ENCODE measurements at places on chromosomes 3 and 15.

DNA sequence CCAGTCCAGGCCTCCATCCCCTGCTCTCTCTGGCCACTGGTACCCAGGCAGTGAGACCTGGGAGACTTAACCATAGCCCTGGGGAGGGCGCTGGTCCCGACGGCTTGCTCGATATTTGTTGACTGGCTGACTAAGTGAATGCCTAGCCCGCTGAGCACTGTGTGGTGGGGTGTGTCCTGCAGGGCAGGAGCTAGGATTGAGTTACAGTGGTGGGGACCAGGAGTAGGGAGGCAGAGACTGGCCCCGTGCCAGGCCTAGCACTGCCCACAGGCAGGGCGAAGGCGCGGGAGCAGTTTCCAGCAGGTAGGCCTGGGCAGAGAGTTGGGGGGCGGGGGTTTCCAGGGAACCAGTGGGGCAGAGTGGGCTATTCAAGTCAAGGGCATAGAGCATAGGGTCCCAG, at the start of gene VILL:
Gene VILL, plus strand, starts transcription at position 260 of the 400 bp plus-strand sequence. CDS start 2,887 bp downstream, outside the sequence.
- peak; percentile 82 for DNase-seq

- DNase-seq = no peak
Measured at GRCh38 chr15:30921781-30922479, 18.2 kb downstream of the FAN1 start.

DNA sequence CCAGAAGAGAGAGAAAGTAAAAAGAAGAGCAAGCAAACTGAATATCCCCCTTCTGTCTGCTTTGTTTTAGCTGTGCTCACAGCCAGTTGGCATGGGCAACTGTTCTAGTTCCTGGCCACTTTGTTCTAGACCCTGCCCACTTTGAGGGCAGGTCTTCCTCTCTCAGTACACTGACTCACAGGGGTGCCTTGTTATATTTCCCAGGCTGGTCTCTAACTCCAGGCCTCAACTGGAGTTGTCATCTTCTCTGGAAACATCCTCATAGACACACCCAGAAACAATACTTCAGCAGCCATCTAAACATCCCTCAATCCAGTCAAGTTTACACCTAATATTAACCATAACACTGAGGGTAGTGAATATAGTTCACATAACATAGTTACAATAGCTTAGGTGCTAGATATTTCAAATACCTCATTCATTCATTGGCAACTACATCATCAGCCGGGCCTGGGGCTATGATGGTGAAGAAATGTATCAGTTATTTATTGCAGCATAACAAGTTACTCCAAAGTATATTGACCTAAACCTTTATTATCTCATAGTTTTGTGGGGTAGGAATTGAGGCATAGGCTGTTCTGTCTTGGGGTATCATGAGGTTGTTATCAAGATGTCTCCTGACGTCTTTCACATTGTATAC, 106.0 kb downstream of the UBE2E2 start:
- no peak for DNase-seq

GRCh38 chr3:4290272-4290893, 12.8 kb upstream of the SETMAR start:
- peak; percentile 34 for DNase-seq

GRCh38 chr3:123258359-123258758, 56.6 kb downstream of the SEC22A start:
- no peak for DNase-seq

DNA sequence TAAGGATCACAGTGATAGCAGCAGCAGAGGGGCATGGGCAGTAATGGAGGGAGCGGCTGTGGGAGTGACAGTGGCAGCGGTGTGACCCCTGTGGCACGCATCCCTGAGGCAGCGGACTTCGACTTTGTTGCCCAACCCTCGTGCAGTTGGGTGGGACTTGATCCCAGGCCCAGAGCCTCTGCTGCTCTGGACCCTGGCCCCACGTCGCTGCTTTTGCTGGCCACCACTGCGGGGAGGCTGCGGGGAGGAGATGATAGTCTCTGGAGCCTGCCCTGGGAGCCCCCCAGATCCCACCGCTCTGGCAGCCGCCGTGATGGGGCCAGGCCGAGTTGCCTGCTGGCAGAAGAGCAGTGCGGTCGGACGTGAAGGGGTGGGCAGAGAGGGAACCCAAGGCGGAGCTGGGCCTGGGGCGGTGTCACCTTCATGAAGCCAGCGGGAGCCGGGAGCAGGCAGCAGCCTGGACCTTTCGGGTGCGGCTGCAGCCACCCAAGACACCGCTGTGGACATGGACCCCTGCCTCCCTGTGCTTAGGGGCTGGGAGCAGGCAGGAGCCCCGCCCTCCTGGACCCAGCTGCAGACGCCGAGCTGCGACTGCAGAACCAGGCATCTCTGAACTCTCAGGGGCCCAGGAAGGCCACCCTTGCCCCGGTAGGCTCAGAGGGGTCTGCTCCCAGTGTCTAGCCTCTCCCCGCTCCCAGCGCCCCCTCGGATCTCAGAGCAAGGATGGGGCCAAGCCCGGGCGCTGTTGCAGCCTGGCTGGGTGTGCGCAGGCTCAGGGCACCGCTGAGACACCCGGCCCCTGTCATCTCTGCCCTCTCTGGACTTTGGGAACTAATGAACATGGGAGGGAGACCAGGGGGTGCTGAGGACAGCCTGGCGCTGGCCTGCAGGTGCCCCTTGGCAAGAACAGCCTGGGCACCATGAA, 38.3 kb downstream of the COMMD2 start:
- no peak for DNase-seq

DNA sequence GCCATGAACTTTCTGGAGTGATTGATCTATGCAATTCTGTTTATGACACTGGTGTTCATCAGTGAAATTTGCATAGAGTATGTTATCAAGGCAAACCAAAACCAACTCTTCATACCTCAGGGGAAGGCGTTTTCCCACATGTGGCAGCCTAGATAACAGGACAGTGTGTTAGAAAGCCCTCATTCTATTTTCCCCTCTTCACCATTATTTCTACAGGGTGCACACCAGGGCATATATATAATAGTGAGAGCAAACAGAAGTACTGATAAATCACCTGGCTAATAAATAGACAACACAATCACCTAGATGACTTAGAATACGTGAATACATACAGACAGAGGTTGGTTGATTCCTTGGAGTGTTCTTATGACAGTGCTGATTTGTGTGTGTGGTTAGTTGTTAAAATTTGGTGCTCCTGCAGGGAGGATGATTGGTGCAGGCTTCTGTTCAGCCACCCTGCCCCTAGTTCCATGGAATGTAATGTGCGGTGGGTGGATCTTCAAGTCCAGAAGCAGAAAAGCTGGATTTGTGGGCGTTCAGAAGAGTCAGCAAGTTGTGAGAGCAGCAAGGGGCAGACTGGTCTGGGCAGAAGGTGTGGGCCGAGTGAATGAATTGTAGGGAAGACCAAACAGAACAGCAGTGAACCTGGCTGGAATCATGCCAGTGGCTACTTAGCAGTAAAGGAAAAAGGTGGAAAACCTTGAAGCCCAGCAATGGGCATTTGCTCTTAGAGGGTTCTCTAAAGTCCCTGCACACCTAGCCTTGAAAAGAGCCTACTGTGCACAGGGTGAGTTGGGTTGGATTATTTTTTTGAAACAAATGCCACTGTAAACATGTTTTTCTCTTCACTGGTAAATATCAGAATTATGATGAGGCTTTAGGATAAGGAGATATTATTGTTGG, 11.7 kb upstream of the RARRES1 start:
- peak; percentile 39 for DNase-seq

DNA sequence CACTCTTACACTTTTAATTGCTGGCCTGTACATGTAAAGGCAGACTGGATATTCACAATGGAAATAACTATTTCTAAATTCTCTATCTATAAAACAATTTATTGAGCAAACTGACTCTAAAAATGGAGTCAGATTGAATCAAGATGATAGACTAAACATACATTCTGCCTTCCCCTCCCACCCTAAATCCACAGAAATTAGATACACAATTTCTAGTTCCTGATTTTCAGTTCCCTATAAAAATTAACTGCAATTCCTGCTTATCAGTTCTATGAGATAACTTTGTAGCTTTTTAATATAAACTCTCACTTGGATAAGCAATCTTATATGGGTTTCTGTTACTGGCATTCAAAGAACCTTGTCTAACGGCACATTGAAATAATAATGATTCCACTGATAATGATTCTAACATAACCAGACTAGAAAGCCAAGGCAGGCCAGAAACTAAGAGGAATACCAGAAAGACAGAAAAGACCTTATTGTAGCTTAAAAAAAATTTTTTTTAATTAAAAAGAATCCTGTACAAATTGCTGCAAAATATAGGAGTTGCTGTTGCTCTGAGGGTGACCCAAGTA, 33.1 kb downstream of the TBC1D5 start:
- no peak for DNase-seq

DNA sequence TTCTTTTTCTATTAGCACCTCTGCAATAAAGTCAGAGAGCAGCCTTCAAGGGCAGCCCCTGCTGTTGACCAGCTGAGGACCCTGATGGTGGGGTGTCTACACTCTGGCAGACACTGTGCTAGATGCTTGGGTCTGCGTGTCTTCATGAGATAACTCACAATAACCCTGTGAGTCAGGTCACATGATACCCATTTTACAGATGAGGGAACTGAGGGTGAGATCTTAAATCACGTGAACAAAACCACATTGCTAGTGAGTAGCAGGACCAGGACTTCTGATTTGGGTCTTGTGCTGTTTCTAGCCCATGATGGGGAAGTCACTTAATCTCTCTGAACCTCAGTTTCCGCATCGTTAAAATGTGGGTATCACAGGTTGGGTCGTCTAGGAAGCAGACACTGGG, 118.5 kb upstream of the LIPC start:
- no peak for DNase-seq

- no peak for DNase-seq
Measured at GRCh38 chr3:12179441-12179840, 20.7 kb upstream of the TIMP4 start.

DNA sequence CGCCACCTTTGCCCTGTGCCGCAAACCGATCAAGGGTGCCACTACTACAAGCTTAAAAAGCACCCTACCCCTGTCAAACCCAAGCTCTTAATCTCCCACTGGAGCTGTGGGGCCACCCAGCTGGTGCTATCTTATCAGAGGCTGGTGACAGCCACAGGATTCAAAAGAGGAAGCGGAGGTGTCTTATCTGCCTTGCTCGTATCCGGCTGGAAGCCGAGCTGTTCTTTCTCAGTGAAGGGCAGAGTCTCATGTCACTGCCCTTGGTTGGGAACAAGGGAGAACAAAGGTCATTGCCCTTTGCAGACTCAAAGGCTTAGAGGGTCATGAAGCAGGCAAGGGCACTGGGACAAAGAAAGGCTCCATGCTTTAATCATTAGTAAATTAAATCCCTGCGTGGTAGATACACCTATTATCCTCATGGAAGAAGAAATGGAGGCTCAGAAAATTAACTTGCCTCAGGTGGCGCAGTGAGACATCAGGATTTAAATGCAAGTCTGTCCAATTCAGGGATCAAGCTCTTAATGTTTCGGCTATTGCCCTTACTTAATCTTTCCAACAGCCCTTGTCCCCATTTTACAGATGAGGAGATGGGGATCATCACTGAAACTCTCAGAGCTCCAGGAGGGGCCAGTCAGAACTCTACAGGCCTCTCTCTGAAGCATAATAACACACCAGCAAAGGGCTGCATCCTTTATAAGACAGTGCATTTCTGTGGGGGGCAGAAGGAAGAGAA, 360.0 kb upstream of the PROK2 start:
- DNase-seq = no peak

- peak; percentile 84 for DNase-seq
Measured at GRCh38 chr3:30141178-30141581, 465.2 kb upstream of the TGFBR2 start.

GRCh38 chr3:142268426-142268825, 43.0 kb upstream of the GK5 start:
- DNase-seq = no peak

GRCh38 chr3:55746808-55747413, 259.8 kb upstream of the WNT5A start:
- peak; percentile 11 for DNase-seq

DNA sequence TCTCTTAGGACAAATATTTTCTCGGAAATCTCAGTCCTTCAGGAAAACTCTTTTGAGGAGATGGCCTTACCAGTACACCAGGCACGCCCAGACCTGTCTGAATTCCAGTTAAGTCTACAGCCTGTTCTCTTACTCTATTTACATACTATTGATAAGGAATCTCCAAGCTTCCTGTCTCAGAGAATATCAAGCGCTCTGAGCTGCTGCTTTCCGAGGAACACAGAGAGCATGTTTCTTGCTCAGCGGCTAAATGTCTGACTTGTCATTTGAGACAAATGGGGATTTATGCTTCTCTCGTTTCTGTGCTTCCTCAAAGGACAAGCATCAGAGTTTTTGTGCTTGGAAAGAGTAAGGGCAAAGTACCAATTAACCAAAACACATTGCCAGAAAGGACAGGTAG, 112.4 kb upstream of the CCDC54 start:
- DNase-seq = no peak

DNA sequence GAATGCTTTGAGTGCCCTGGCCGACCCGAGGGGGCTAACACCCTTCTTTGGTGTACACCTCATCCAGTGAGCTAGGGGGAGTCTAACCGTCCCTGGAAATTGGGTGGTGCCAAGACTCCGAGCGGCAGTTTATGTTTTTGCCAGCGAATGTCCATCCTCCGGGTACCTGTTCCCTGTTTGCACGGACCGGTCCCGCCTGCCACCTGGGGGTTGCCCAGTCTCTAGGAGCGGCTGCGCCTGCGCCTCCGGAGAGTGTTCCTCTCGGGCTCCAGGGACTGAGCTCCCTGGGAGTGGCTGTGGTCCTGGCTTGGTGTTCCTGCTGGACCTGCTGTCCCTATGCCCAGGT, 913 bp upstream of the WNT7A start:
- DNase-seq = no peak

GRCh38 chr3:52313774-52314188, 2.3 kb upstream of the DNAH1 start:
- no peak for DNase-seq

DNA sequence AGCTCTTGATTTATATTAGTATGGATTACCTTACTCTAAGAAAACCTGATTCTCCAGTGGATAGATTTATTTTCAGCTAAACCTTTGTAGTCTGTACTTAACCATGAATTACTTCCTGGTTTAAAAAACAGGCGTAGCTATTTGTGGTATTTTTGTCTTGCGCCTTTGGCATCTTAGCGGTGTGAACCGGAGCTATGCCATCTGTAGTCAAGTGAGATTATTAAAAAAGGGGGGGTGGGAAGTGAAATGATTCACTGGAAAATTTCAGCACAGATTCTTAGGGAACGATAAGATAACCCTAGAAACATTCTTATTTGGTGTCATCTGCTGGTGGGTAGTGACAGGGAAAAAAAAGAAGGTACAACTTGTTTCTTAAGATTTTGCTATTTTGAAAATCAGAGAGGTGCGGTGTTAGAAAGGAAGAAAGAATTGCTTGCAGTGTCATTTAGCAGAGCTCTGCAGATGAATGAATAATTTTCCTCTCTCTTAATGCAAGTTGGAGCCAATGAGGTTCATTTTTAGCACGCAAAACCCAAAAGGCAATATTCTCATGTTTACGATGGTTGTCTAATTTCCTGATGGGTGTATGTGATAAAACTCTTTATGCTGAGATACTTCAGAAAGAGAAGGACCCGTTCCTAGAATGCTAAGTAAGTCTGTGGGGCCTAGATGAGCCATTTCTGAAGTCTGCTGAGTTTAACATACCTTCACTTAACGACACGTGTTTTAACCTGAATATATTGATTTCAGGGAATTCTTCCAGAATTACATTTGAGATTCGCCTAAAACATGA, 44.0 kb downstream of the PSMD6 start:
- no peak for DNase-seq

All from NCI-H69 (cell line).